GM12878 (cell line): ENCODE measurements at places on chromosomes 16 and 17.

DNA sequence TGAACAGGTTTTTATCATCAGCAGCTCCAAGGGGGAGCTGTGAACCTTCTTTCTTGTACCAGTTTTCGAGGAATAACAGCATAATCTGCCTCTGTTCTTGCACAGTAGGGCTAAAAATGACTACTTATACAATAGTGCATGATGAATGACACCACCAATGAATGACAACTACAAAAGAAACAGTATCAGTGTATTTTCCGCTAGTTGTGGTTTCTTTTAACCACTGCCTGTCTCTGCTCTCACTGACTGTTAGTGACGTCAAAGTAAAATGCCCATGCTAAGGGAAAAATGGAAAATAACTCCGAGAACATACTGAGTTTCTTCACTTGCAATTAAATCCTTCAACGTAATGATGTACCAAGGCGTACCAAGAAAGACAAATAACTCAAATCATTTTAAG is 294.9 kb downstream of the MAP2K6 start:
- DNase-seq, result no peak

DNA sequence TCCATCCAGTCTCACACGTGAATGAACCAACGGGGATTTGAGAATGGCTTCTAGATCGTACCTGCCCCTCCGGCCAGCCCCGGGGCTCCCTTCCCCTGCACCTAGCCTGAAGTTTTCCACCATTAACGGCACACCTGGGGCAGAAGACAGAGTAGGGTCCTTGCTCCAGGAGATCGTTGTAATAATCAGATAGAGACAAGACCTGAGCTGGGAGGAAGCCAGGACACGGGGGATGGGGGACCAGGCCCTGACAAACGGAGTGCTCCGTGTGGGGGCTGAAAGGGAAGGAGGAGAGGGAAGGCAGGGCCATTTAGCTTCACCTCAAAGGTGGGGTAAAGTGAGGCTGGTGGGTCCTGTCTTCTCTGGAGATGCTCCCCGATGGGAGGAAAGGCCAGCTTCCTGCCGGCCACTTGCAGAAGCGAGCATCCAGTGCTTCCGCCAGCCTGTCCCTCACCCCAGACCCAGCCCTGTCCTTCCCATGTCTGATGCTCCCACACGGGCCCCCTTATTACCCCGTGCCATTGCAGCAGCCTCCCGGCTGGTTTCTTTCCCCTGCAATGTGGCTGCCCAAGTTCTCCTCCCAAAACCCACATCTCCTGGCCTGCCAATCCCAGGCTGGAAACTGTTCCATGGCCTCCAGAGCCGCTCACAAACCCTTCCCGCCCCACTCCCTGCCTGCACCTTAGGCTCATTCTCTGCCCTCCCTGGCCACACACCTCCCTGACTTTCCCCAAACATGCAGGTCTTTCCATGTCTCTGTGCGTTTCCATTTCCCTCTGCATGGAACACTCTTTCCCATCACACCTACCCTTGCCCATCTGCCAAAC is 79.3 kb downstream of the MRC2 start:
- DNase-seq, result no peak

- no peak for DNase-seq
These were observed 13.1 kb upstream of the BRD7 start for GRCh38 chr16:50381679-50382440.

- no peak for DNase-seq
These were observed 31.3 kb downstream of the DCUN1D3 start for GRCh38 chr16:20868890-20869289.
